Stimulated activated CD4-positive, alpha-beta T cell treated with anti-CD3 and anti-CD28 coated beads, Interleukin-12 subunit alpha, Interleukin-12 subunit beta, amount 100 ng/mL, for 24 hours (primary cell): ENCODE measurements at places on chromosomes 7 and 10.
A peak's percentile ranks its signal among the peaks of the same experiment; 100 is the strongest.

GRCh38 chr7:155193716-155194115, 104.0 kb upstream of the INSIG1 start:
- no peak for DNase-seq

- DNase-seq = no peak
Measured at GRCh38 chr7:140656548-140657515, 15.9 kb upstream of the ADCK2 start.

- no peak for DNase-seq
Measured at GRCh38 chr10:80457554-80458262, 3.6 kb downstream of the TSPAN14 start.

- DNase-seq = no peak
Measured at GRCh38 chr10:77120666-77121376, 516.8 kb downstream of the KCNMA1 start.

DNA sequence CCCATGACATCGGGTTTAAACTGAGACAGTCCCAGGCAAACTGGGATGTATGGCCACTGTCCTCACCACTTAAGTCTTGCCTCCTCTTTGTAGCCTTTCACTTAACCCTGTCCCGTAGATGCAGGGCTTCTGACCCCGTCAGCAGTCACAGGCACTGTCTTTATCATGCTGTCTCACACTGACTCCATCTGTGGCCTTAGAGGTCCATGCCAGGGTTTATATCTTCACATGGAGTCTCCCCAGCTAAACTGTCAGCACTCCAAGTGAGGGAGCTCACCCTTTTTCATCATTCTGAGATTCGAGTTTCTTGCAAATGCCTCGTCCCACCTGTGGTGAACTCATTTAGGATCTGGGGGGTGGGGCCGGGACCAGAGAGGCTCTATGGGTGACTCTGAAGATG, 2.8 kb downstream of the FKBP6 start:
- DNase-seq = no peak

DNA sequence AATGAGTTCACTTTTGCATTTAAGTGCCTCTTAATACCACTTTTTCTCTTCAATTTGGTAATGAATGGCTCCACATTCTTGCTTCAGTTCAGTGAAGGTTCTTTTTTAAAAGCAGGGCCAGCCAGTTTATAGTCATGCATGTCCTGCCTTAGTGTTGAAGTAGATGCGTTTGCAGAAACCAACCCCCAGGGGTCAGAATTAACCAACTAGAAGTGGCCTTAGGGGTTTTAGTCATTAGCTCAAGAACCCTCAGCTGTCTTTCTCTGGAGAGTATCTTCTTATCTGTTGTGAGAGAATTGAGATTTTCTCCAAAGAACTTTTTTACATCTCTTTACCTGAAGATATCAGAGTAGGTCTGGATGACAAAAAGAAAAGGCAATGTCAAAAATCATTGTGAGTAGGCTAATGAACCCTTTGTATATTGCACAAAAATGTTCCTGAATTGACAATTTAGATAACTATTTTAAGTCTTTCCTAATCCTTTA, 82.2 kb downstream of the PIK3CG start:
- DNase-seq = no peak

DNA sequence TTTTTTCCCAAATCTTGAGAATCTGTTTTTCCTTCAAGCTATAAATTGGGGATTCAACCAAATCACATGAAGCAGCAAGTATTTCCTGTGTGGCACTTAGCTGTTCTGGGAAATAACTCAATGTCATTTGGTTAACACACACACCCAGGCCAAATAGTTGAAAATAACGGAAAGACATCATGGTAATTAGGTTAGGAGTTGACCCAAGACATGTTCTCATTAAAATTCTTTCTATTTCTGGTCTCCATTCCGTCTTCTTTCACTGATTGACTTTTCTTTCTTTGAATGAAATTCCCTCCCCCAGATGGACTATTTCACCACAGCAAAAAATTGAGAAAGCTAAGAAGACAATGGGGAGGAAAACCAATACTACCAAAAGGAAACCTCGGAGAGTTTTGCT, 30.5 kb downstream of the NRP1 start:
- no peak for DNase-seq

GRCh38 chr10:7410301-7410861, 453 bp downstream of the SFMBT2 start:
- DNase-seq = peak; percentile 33

DNA sequence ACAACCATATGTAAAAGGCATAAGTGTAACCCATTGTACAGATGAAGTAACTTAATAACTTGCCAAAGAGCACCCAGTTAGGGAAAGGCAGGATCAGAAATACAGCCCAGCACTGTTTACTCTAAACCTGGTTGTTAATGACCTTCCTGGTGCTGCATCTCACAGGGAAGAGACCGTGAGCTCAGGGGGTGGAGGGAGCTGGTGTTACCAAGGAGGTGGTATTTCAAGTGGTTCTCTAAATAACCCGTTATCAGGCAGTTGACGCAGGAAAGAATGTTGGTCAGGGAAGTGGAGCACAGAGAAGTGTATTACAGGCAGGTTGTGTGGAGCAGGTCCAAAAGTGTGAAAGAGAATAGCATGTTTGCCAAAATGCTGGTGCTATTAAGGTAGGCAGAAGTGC, 4.4 kb upstream of the ST7 start:
- DNase-seq = no peak

DNA sequence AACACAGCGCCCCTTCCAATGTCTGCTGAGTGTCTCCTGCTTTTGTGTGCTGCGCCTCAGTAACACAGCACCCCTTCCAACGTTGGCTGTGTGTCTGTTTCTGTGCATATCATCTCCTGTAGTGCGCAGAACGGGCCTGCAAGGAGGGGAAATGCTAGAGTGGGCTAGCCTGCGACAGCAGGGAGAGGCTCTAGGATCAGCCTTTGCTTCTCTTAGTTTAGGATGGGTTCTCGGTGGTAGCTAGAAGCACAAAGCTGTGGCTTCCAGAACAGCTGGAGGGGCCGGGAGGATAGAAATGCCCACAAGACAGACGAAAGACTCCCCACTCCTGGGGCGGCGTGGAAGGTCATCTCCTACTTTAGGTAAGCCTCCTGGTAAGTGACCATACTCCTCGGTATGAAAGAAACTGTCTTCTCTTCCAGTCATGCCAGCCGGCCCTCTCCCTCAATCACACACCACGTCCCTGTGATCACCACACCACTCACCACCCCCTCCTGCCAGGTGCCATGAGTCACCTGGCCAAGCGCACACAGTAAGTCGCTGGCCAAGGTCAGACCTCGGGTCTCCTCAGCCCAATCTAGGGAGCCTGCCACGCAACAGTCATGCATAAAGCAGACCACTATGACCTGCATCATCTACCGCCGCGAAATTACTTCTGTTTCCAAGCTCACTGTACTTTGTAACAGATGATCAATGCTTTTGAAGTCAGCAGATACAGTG, 4.8 kb downstream of the PITRM1 start:
- DNase-seq = no peak

DNA sequence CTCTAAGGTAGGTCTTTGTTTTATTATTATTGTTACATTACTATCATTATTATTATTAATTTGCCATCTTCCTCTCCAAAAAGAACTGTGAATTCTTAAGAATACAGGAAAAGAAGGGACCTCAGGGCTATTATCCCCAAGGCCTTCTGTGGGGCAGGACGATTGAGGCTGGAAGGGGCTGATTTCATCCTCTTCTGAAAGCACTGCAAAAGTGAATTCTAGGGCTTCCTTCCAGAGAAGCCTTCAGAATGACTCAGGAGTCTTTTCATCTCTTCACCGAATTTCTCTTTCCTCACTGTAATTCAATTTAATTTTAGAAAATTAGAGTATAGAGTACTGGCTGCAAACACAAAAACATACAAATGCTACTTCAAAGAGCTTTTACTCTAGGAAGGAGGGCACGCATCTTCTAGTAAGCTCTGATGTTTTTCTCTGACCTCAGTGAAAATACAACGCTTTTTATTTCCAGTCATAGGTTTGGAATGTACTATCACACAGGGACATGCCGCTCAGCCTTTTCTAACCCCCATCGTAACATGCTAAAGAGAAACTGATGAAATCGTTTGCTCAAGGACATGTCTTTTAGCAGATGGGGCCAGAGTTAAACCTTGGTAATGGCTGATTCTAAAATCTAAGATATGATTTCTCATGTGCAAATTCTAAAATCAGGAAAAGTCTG, 280.2 kb upstream of the PITRM1 start:
- DNase-seq = no peak

- no peak for DNase-seq
Measured at GRCh38 chr10:124997306-124997705, 55.4 kb downstream of the ZRANB1 start.

DNA sequence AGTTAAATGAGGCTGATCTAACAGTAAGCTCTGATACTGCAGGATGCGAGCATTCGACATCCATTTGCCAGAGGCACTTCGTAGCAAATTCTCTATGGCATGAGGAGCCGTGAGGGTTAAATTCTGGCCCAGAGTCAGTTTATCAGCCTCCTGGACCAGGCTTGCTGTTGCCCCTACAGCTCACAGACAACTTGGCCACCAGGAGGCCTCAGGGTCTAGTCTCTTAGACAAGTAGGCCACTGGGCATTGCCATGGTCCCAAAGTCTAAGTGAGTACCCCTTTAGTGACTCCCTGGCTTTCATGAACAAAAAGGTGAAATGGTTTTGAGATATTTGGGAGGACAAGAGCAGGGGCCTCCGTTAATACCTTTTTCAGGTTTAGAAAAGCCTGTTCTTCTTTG, 178.0 kb upstream of the MBL2 start:
- DNase-seq = no peak

GRCh38 chr7:157423348-157423747, 86.5 kb downstream of the DNAJB6 start:
- no peak for DNase-seq

- DNase-seq = no peak
Measured at GRCh38 chr7:29146057-29146706, at the start of gene CPVL. Gene CPVL, minus strand, starts transcription at chr7:29146537. Its CDS starts 25,476 bp downstream, at chr7:29121061.

DNA sequence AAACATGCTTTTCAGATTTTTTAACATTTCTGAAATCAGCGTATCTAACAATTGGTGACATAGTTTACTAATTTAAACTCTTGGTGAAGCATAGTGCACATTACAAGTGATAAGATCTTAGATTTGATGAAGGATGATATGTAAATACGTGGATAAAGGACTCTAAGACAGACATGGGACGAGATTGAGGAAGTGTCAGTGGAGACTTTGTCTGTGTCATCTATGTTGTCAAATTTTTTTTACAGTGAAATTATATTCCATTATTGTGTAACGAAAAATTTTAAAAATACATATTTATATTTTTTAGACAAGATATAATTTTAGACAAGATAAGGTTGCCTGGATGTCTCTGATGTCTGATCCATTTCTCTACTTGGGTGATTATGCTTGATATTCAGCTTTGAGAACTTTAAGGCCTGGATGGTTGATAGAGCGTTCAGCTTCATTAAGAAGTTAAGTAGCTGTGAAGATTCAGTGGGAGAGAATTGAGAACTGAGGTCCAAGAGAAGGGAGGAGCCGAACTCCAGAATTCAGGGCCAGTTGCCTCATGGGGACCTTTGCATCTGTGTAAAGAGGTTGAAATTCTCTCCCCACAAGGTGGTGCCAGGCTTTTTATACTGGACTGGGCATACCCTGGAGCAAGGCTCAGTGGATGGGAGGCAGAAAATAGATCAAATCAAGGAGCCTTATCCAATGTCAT, 62.7 kb downstream of the KAT6B start:
- no peak for DNase-seq

GRCh38 chr10:127159648-127160245, 36.6 kb downstream of the INSYN2A start:
- no peak for DNase-seq

DNA sequence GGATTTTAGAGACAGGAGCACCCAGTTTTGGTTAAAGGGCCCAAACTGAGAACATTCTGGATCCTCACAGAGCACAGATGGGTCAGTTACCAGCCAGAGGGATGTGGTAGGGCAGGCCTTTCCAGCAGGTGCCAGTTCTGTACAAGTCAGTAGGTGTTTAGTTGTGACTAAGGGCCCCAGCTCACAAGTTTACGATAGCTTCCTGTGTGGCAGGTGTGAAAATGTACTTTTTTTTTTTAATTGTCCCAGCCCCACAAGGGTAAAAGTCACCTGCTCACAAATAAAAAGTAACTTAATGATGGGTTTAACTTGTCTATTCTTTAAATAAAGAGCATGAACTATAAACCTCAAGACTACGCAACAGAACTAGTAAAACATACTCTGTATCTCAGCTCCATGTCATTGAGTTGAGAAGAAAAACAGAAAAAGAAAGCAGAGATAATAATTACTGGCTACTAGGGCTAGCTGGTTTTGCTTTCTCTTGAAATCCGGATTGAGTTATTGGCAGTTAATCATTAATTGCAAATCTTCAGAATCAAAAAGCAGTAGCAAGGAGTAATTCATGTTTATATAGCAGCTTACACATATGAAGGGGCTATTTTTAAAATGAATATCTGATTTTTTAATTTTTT, 15.4 kb downstream of the NFE2L3 start:
- no peak for DNase-seq

GRCh38 chr10:33005322-33006301, 47.6 kb upstream of the ITGB1 start:
- peak; percentile 34 for DNase-seq

- no peak for DNase-seq
Measured at GRCh38 chr10:120969219-120969645, 118.1 kb downstream of the WDR11 start.

GRCh38 chr10:36187380-36188079, 545.4 kb upstream of the FZD8 start:
- no peak for DNase-seq

GRCh38 chr7:45983720-45984255, 62.7 kb upstream of the IGFBP3 start:
- DNase-seq = no peak

GRCh38 chr7:56188823-56189346, 72.7 kb upstream of the NUPR2 start:
- no peak for DNase-seq

DNA sequence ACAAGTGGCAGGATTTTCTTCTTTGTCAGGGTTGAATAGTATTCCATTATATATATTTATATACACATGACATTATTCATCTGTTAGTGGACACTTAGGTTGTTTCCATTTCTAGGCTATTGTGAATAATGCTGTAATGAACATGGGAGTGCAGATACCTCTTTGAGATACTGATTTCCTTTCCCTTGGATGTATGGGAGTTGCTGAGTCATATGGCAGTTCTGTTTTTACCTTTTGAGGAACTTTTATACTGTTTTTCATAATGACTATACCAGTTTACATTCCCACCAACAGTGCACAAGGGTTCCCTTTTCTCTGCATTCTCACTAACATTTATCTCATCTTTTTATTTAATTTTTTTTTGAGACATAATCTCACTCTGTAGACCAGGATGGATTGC, 1.8 kb upstream of the CLCN1 start:
- DNase-seq = no peak

GRCh38 chr7:91045606-91046005, 218.6 kb upstream of the FZD1 start:
- no peak for DNase-seq

DNA sequence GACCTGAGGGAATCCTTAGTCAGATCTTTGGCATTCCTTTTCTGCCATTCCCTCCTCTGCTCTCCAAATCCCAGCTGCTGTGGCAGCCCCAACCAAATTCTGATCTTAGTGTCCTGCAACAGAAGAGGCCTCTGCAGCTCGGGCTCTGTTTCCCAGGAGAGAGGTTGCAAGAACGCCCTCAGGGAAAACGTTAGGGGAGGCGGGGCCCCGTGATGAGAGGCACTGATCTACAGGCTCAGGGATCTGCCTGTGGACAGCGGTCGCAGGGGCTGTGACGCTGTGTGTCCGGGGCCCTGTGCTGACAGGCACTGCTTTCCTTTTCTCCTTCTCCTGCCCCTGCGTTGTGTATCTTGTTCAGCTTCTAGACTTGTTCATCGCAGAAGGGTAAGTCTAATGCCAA, 57.3 kb upstream of the DPYSL4 start:
- no peak for DNase-seq
